ENCODE measurements at places on chromosomes 12 and 14. TPM values are rescaled to one million over a fixed set of nuclear protein-coding genes. Genes with fewer than 3 reads are reported as not detected.

C12orf60 gene
- total RNA-seq, result 0.74 TPM

SAMD15 gene
- total RNA-seq, result 3.1 TPM

PTPRO gene
- 1.3 TPM for total RNA-seq

ETV6 gene
- 5.5 TPM for total RNA-seq

APOLD1 gene
- 3.3 TPM for total RNA-seq

PLA2G1B gene
- not detected for total RNA-seq

CLEC12A gene
- not detected for total RNA-seq

CLEC1B gene
- total RNA-seq, result not detected

CFAP54 gene
- total RNA-seq, result 1.4 TPM

NRIP2 gene
- not detected for total RNA-seq

Measured in smooth muscle cell of bladder (primary cell).